Stimulated activated CD8-positive, alpha-beta memory T cell treated with anti-CD3 and anti-CD28 coated beads, Interleukin-12 subunit alpha, Interleukin-12 subunit beta, amount 100 ng/mL, for 4 hours (primary cell): ENCODE measurements at places on chromosomes 1 and 21.

GRCh38 chr1:2635361-2636010 lies 2.7 kb upstream of the MMEL1 start:
- no peak for DNase-seq

DNA sequence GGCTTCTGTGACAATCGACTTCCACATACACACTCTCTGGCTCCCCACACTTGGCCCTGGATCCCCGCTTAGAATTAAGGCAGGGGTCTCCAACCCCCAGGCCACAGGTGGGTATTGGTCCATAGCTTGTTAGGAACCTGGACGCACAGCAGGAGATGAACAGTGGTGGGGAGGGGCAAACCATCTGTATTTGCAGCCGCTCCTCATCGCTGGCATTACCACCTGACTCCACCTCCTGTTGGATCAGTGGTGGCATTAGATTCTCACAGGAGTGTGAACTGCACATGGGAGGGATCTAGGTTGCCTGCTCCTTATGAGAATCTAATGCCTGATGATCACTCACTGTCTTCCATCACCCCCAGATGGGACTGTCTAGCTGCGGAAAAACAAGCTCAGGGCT lies 16.0 kb downstream of the TRIM62 start:
- no peak for DNase-seq

GRCh38 chr1:90114521-90115141 lies 119.7 kb downstream of the ZNF326 start:
- DNase-seq: no peak

DNA sequence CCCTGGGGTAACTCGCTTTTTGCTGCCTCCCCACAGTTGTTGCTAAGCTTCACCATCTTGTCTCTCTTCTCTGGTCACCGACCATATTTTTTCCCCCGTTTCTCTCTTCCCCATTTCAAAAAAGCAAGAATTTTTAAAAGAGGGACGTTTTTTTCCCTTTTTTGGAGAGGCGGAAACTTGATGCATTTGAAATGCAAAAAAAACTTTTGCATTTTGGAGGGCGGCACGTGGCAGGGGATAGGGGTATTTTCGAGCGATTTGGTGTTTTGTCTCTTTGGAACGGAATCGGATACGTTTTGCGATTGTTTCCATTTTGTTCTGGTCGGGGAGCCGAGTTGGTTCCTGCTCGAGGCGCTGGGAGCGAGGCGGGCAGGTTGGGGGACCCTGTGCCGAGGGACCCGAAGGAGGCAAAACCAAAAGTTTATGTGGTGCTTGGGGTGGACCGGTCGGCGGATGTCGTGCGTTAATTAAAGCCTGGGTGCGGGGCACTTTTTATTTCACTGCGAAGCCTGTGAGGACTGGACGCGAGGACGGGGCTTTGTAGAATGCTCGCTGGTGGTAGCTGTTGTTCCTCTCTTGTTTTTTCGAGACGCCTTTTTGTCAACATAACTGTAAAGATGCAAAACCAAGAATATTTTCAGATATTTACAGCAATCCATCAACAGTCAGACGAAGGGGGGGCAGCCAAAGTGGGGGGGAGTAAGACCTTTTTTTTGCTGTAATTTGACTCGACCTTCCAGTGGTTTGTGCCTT lies 884 bp downstream of the H3-3A start:
- peak; percentile 26 for DNase-seq

- DNase-seq: peak; percentile 66
Measured at GRCh38 chr1:206583707-206584648, 28.3 kb downstream of the EIF2D start.

GRCh38 chr1:118271883-118272282 lies 86.9 kb upstream of the SPAG17 start:
- no peak for DNase-seq

- DNase-seq: no peak
Measured at GRCh38 chr1:39755965-39756659, 15.0 kb downstream of the OXCT2 start.

- no peak for DNase-seq
Measured at GRCh38 chr1:231969076-231969475, 342.5 kb downstream of the DISC1 start.

DNA sequence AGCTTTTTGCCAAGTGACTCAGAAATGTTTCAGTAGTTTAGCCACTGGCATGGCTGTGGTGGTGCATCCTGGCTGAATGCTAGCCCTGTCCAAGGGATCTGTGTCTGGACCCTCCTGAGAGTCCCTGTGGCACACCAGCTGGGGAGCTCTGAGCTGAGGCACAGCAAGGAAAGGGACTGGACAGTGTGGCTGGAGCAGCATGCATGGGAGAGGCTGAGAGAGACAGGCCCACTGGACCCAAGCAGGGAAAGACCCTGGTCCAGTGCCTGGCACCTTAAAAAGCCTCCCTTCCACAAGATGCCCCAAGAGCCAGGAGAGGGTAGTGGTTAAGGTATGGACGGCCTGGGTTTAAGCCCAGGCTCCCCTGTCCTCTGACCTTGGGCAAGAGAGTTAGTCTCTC lies 35.3 kb downstream of the FAAH start:
- no peak for DNase-seq

- DNase-seq: no peak
Measured at GRCh38 chr1:226111098-226111882, 48.8 kb downstream of the H3-3A start.
